SK-N-SH (cell line): ENCODE measurements at places on chromosomes 7 and 10.

- H3K4me1 ChIP-seq, result peaks cover 6% of the 10 kb centered on the region; the same call in 1 of the 2 replicates
- DNase-seq, result no peak
- H3K27ac ChIP-seq, result peak overlapping the region; percentile 2; the same call in 1 of the 2 replicates
- no peaks in the 10 kb centered on the region for H3K27me3 ChIP-seq
- H3K4me3 ChIP-seq, result no peak overlapping the region
Observed at GRCh38 chr10:69446650-69447151, 4.6 kb upstream of the TSPAN15 start.

GRCh38 chr7:82506702-82507101 lies 63.1 kb upstream of the CACNA2D1 start:
- H3K36me3 ChIP-seq, result no peaks in the 10 kb centered on the region
- no peak overlapping the region for H3K27ac ChIP-seq
- no peaks in the 10 kb centered on the region for H3K4me1 ChIP-seq
- H3K27me3 ChIP-seq, result no peaks in the 10 kb centered on the region
- no peak for DNase-seq

DNA sequence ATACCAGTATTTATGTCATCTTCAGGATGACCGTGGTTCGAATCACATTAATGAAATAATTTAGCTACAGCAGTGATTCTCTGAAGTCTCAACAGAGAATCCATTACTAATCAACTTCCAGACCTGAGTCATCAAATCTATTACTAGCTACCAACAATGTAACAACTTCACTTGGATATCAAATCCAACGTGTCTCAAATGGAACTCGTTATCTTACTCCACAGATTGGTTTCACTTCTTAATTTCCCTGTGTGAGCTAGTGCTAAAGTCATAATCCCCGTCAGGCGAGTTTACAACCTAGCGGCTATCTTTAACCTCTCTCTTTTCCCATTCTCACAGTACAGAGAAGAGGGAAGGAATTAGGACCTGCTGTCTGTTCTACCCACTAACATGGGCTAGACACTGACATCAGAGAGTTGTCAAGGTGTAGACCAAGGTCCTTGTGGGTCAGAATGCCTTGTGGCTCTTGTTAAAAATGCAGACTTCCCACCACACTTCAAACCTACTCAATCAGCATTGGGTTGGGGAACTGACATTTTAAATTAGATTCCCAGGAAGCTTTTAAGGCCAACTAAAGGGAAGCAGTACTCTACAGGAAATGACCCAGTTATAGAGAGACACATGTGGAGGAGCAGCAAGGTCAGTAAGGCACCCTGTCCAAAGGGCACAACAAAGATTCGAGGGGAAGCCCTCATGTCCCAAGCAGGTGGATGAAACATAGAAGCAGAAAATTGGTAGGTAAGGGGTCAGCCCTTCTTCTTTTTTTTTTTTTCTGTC lies 57.3 kb upstream of the GSAP start:
- no peaks in the 10 kb centered on the region for H3K4me1 ChIP-seq
- no peak overlapping the region for H3K4me3 ChIP-seq
- DNase-seq, result no peak

- H3K4me3 ChIP-seq, result no peak overlapping the region
- peak overlapping the region; percentile 49 for H3K27ac ChIP-seq
- peaks cover 4% of the 10 kb centered on the region; the same call in 1 of the 2 replicates for H3K4me1 ChIP-seq
- DNase-seq, result peak; percentile 66
- H3K27me3 ChIP-seq, result no peaks in the 10 kb centered on the region
- no peaks in the 10 kb centered on the region for H3K36me3 ChIP-seq
Observed at GRCh38 chr7:69412331-69413146, 185.7 kb upstream of the AUTS2 start.

DNA sequence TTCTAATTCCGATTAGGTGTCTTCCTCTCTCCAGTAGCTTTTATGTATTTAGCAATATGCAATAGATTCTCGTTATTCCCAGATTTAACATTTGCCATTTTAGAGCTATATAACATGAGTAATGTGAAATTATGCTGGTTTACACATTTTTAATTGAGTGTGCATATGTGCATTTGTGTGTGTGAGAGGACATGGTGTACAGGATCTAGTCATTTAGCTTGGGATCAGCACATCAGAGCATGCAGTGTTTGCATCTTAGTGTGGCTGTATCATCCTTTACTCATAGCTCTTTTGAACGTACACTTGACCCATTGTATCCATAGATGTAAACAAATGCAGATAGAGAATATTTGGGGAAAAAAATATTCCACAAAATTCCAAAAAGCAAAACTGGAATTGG lies 65.9 kb downstream of the DENND11 start:
- H3K4me1 ChIP-seq, result no peaks in the 10 kb centered on the region
- H3K27ac ChIP-seq, result no peak overlapping the region
- H3K36me3 ChIP-seq, result peaks cover 72% of the 10 kb centered on the region
- no peak overlapping the region for H3K4me3 ChIP-seq
- DNase-seq, result no peak

GRCh38 chr7:40490603-40490924 lies 355.8 kb downstream of the SUGCT start:
- DNase-seq, result no peak
- H3K4me3 ChIP-seq, result no peak overlapping the region
- H3K36me3 ChIP-seq, result peaks cover 68% of the 10 kb centered on the region

DNA sequence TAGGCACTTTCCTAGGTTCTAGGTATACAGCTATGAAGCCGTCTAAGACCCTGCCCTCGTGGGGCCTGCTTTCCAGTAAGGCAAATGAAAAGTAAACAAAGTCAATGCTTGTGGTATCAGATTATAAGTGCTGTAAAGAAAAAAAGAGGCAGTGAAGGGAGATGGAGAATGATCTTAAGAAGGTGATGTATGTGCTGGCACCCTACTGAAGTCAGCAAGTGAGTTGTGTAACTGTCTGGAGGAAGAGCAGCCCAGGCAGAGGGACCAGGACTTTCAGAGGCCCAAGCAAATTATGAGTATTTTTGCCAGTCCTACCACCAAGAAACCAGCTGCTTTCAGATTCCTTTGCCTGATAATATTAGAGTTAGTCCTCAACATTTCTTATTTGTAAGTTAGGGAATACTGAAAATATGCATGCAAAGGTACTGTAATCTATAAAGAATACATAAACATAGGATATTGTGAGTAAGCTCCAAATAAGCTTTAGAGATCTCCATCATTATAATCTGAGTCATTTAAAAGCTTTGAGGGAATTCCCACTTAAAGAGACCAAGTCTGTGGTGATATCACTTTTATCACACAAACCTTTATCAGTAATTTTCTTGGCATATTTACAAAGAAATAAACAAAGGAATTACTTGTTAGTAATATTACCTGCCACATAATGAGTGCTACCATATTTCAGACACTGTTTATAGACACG lies 329.2 kb upstream of the LRGUK start:
- H3K36me3 ChIP-seq, result no peaks in the 10 kb centered on the region
- peak overlapping the region; percentile 100 for H3K27ac ChIP-seq
- no peak overlapping the region for H3K4me3 ChIP-seq
- no peaks in the 10 kb centered on the region for H3K27me3 ChIP-seq

- DNase-seq, result no peak
- no peaks in the 10 kb centered on the region for H3K36me3 ChIP-seq
- no peaks in the 10 kb centered on the region for H3K4me1 ChIP-seq
- H3K27me3 ChIP-seq, result no peaks in the 10 kb centered on the region
- H3K27ac ChIP-seq, result no peak overlapping the region
Observed at GRCh38 chr7:54187886-54188685, 354.1 kb upstream of the VSTM2A start.

- H3K4me3 ChIP-seq, result no peak overlapping the region
- DNase-seq, result no peak
- peak overlapping the region; percentile 68 for H3K27ac ChIP-seq
Observed at GRCh38 chr10:79322616-79323543, 24.4 kb upstream of the PPIF start.

DNA sequence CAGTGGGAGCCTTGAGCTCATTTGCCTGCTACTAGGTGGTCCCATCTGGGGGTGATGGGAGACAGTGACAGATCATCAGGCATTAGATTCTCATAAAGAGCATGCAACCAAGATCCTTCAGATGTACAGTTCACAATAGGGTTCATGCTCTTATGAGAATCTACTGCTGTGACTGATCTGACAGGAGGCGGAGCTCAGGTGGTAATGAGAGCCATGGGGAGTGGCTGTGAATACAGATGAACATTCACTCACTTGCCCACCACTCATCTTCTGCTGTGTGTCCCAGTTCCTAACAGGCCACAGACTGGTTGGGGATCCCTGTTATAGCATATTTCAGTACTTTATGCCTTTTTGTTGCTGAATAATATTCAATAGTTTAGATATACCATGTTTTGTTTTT lies 6.6 kb upstream of the UBE2D1 start:
- no peak overlapping the region for H3K27ac ChIP-seq
- H3K27me3 ChIP-seq, result no peaks in the 10 kb centered on the region; the same call in 1 of the 2 replicates
- no peaks in the 10 kb centered on the region for H3K4me1 ChIP-seq
- no peak for DNase-seq
